HFFc6 (cell line): ENCODE measurements at places on chromosomes 16 and 17. TPM values are rescaled to one million over a fixed set of nuclear protein-coding genes. Genes with fewer than 3 reads are reported as not detected.

- no peaks in the 10 kb centered on the region; the same call in 1 of the 2 replicates for H3K27me3 ChIP-seq
- H3K27ac ChIP-seq = peak overlapping the region; percentile 96
- peaks cover 4% of the 10 kb centered on the region; the same call in 1 of the 2 replicates for H3K36me3 ChIP-seq
- DNase-seq = peak; percentile 87
Observed at GRCh38 chr16:30997725-30998711, 12.4 kb downstream of the STX1B start.

DNA sequence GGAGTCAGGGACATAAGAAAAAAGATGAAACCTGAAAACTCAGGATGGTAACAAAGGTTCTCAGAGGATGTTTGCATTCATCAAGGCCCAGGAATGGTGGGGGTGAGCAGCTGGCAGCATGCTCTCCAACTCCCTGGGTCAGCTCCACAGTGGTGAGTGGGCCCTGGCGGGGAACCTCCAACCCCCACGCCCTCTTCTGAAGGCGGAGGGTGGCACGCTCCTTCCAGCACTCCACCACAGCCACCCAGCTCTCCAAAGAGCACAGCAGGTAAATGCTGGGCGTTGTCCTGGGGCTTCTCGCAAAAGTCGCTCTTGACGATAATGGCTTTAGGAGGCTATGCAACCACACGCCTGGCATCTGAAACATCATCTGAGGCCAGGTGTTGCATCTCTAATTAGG lies 173.8 kb downstream of the C16orf78 start:
- H3K27ac ChIP-seq = no peak overlapping the region
- H3K4me3 ChIP-seq = no peak overlapping the region
- DNase-seq = no peak
- peaks cover 7% of the 10 kb centered on the region; the same call in 1 of the 2 replicates for H3K36me3 ChIP-seq

GRCh38 chr16:88477631-88478519 lies 24.8 kb downstream of the ZFPM1 start:
- H3K27me3 ChIP-seq = no peaks in the 10 kb centered on the region
- no peak overlapping the region for H3K27ac ChIP-seq
- H3K36me3 ChIP-seq = no peaks in the 10 kb centered on the region
- DNase-seq = no peak
- no peaks in the 10 kb centered on the region for H3K4me1 ChIP-seq

GGA3 gene
- total RNA-seq = 23.5 and 25.2 TPM in 2 replicates

SMIM36 gene
- not detected in 3 replicates for total RNA-seq
